ENCODE measurements at places on chromosomes 13 and 19.

DNA sequence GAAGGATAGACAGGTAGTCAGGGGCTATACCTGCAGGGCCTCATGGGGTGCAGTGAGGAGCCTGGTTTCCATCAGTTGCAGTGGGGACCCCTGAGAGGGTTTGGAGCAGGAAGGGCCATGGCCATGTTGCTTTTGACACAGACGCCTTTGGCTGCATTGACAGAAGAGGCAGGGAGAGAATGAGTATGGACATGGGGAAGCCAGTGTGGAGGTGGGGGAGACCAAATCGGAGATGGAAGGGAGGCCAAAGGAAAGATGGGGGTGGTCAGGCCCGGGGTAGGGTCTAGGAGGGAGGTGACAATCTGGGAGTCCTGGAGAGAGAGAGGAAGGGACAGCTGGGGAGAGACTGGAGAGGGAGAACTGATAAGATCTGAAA is 1.3 kb downstream of the HSD11B1L start:
- DNase-seq, result no peak

DNA sequence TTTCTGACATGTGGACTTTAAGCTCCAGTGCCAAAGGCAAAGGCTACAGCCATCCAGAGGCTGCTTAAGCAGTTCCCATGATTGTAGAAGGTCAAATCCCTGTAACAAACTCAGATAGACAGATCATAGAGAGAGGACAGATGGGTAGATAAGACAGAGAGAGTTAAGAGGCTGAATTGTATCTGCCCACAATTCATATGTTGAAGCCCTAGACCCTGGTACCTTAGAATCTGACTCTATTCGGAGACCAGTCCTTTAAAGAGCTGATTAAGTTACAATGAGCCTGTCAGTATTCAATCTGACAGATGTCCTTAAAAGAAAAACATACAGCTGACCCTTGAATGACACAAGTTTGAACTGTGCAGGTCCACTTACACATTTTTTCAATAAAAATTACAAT is 115.2 kb downstream of the RAP2A start:
- no peak for DNase-seq

DNA sequence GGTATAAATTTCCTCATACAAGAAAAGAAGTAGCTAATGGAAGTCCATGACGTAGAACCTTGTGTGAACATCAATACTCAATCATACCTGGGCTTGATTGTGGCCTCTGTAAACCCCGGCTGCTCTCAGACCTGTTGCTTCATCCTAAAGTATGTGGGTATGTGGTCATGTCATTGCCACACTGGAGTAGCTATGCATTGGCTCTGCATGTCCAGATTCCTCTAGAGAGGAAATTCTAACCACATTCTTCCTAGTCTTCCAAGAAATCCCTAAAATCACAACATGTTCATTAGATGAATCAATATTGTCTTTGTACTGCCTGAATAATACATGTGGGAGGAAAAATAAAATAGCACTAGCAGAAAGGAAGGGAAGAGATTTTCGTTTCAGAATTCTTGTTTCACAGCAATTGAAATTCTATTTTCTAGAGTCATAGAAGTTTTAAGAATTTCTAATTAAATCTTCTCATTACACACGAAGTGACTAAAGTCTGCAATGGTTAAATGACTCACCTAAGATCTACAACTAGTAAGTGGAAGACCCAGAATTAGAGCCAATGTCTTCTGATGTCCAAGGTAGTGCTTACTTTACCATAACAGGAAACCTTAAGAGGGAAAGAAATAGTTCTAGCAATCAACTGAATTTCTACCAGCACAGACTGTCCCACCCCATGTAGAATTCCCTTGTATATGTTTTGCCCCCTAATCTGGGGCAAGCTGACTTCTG is 28.0 kb downstream of the RXFP2 start:
- DNase-seq, result no peak

- DNase-seq, result no peak
Measured at GRCh38 chr19:55690769-55691545, 15.9 kb downstream of the EPN1 start.

DNA sequence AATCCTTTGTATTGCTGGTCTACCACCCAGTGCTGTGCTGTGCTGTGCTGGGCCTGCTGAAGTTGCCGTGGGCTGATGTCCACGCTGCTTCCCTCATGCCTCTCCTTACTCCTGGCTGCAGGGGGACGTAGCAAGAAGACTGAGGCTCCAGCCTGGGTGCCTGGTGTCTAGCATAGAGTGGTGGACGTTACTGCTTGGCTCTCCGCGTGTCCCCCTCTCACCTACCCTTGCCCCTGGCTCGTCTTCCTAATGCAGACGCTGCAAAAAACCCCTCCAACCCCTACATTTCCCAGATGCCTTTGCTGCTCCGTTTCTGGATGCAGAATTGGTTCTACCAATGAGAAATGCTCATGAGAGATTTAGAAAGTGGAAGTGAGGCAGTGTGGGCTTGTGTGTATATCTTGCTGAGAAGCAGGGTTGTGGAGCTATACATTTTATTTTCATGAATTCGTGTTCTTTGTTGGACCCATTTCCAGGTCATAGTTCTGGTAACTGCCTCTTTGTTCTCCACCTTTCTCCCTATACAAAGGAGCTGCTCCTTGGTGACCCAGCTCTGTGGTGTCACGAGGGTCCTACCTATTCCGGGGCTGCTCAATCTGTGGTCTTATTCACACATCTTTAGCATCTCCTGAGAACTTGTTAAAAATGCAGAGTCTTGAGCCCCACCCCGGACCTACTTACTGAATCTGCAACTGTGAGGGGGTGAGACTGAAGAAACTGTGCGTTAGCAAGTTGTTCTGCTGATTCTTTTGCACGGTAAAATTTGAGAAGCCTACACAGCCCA is 7.9 kb upstream of the DENND1C start:
- DNase-seq, result no peak

DNA sequence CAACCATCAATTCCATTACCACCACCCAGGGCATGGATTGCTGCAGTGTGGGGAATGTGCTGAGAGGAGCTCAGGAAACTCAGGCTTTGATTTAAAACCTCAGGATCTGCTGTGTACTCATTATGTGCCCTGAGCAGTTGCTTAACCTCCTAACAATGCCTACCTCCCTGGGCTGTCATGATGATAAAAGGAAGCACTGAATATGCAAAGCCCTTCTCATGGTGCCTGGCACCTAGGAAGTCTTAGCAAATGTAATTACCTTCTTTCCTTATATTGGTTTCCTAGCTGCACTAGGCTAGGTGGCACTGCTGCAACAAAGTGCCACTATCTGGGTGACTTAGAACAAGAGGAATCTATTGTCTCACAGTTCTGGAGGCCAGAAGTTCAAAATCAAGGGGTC is 62.2 kb downstream of the KCTD12 start:
- DNase-seq, result no peak

DNA sequence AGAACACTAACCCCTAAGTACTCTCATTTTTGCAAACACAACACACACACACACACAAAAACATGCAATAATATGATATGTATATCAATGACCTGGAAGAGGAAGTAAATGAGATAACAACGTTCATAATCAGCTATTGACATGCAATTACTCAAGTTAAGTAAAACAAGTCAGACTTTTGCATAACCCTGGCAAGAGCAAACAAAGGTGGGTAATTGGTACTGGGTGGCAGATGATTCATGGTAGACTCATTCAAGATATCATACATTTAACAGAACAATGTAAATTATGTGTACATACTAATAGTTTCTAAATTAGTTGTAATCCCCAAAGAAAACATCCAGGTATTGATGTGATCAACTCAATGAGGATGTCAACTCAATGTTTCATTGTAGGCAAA is 508.8 kb downstream of the DACH1 start:
- DNase-seq, result no peak

- no peak for DNase-seq
Measured at GRCh38 chr19:19334063-19334988, 13.7 kb downstream of the MAU2 start.

GRCh38 chr13:44340508-44340907 is 33.1 kb upstream of the SERP2 start:
- no peak for DNase-seq

- DNase-seq, result peak; percentile 37
Measured at GRCh38 chr19:57719901-57720519, 7.4 kb downstream of the ZNF671 start.

DNA sequence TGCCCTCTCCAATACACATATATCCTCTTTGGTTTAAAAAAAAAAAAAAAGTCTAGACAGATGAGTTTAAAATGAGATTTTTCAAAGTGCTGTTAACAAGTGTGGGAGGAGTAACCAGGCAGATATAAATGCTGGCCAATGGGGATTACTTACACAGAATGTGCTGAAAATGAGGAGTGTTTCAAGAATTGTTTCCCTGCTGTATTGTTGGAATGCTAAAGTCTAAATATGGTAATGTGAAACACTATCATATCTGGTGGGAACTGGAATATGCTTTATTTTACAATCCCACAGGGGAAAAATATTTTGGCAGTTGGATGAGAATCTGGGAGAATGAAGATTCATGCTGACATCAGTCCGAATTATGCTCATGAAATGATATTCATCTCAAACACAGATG is 250.7 kb downstream of the DCT start:
- DNase-seq, result no peak

- peak; percentile 71 for DNase-seq
Measured at GRCh38 chr19:47231215-47232054, 436 bp upstream of the BBC3 start.

GRCh38 chr19:12985049-12985776 is 10.1 kb upstream of the NFIX start:
- DNase-seq, result peak; percentile 62

GRCh38 chr13:95060014-95060519 is 241.2 kb downstream of the ABCC4 start:
- DNase-seq, result no peak

DNA sequence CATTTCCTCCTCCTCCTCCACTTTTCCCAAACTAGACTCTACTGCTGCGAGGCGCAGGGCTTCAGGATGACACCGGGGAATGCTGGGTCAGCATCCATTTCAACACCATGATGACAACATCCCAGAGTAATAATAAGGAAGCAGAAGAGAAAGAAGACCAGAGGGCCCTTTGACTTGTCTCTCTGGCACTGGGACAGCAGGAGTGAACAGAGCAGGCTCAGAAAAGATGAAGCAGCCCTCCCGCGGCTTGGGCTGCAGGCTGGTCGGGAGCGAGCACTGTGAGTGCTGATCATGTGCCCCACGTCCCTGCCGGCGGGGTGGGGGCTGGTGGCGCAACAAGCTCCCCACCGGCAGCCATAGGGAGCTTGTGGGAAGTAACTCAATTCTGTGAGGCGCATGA is 30.5 kb downstream of the RANBP3 start:
- no peak for DNase-seq

DNA sequence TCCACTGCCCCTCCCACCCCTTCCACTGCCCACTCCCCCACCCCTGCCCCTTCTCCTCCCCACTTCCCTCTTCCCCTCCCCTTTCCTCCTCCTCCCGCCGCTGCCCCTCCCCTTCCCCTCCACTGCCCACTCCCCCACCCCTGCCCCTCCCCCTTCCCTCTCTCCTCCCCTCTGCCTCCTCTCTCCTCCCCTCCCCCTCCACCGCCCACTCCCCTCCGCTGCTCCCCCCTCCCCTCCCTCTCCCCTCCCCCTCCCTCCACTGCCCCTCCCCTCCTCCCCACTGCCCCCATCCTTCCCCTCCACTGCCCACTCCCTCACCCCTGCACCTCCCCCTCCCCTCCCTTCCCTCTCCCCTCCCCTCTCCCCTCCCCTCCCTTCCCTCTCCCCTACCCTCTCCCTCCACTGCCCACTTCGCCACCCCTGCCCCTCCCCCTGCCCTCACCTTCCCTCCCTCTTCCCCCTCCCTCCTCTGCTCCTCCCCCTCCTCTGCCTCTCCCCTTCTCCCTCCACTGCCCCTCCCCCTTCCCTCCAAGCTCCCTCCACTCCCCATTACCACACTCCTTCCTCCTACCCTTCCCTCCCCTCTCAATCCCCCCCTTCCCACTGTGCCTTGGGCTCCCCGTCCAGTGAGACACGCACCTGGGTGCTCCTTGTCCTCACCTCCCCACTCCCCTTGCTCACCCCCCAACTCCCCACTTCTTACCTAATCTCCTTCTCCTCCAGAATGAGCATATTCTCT is 21.9 kb downstream of the ATP8B3 start:
- no peak for DNase-seq

DNA sequence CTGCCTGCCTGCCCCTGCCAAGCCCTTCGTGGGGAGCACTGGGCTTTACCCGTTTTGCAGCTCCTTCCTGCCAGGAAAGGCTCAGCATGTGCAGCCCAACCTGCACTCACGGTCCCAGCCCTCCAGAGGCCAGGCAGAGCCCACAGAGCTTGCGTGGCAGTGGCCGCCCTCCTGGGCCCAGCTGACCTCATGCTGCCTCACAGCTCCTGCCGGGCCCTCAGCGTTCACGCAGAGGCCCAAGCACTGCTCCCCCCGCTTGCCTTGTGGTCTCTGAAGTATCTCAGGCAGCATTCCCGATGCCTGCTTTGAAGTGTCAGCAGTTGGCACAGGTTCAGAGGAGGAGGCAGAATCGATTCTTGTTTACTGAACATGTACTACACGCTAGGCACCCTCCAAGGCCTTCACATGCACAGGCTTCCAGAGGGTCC is 32.5 kb downstream of the CAPN12 start:
- no peak for DNase-seq

DNA sequence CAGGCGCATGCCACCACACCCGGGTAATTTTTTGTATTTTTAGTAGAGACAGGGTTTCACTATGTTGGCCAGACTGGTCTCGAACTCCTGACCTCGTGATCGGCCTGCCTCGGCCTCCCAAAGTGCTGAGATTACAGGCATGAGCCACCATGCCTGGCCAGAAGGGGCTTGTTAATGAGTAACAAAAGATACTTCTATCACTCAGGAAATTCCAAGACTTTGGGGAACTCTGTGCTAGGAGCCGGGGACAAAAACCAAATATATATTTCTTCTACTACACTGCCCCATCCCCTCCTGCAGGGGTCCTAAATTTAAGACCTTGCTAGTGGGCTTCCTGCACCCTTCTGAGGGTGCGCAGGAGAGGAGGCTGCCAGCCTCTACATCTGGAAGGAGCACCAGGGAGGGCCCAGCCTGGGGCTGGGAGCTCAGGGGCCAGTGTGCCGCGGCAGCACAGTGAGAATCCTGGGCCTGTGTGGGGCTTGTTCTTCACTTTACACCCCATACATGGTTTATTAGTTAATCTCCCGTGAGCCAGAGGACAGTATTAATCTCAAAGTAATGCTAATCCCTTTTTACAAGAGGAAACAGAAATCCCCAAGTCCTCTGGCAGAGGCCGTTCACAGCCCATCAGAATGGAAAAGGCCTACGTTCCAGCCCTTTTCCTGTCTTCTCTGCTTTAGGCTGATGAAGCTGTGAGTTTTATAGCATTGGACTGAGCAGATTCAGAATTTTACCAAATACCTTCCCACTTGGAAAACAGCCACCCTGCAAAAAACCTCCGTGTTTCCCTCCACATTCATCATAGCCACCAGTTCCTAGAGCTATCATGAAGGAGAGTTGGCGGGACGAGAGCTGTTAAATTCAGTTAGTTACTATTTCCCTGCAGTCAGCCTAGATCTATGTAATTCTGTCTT is 44.4 kb upstream of the NPAS1 start:
- no peak for DNase-seq

DNA sequence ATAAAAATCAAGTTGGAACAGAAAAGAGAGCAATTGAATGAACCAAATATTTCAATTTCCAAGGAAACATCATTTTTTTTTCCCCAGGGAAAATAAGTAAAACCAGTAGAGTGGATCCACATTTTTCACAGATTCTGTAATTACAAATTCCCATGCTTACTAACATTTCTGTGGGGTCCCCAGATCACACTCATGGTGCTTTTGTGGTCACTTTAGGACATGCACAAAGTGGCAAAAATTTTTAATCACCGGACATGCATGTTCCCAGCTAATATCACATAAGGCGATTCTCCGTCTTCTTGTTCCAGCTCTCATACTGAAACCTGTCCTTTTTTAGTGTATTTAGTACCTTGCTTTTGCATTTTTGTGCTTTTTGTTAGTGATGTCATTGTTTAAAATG is 748.2 kb upstream of the SLITRK1 start:
- DNase-seq, result no peak

All from retina (tissue), 1 donor.